ENCODE measurements at places on chromosomes 3 and 15. TPM values are rescaled to one million over a fixed set of nuclear protein-coding genes. Genes with fewer than 3 reads are reported as not detected.

Gene ZBTB47
- total RNA-seq, result 9.6 TPM

GRCh38 chr15:90594301-90594738 lies 64.6 kb downstream of the CRTC3 start:
- DNase-seq, result no peak

GRCh38 chr3:44761101-44761423 lies 357 bp downstream of the KIAA1143 start:
- no peak for DNase-seq

DNA sequence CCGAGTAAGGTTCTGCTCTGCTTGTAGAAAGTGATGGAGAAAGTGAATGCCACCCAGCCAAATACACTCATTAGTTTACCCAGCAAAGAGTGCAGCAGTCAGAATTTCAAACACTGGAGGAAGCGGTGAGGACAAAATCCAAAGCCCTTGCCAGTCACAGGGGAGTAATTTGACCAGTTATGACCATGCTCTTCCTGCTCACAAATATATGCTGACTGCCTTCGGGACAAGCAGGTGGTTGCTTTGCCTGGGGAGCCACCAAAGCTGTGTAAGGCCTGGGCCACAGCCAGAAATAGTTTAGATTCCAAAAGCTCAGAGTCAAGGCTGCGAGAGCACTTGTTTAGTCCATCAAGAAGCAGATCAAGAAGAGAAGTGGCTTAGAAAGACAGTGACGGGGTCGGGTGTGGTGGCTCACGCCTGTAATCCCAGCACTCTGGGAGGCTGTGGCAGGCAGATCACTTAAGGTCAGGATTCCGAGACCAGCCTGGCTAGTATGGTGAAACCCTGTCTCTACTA lies 51.0 kb upstream of the ATP13A3 start:
- DNase-seq, result peak; percentile 91
